ENCODE measurements at places on chromosomes 12 and 14.

GRCh38 chr14:31543969-31544799, 17.0 kb upstream of the NUBPL start:
- no peak for DNase-seq

DNA sequence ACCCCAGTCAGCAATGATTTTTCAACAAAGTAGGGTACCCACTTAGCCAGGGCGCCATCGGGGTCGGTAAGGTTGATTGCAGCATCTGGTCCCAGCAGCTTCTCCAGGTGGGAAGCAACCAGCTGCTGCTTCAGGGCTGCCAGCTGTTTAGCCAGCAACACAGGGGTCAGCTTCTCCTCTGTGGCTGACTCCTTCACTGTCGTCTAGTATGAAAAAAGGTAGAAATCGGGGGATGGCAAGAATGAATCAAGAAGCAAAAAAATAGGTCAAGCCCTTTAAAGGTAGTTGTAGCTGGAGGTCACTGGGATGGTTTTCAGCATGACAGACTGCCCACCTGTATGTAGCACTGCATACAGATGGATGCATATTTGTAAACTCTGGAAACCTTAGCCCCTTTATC, 11.6 kb downstream of the MBD6 start:
- DNase-seq = no peak

GRCh38 chr14:79924551-79924950, 286.8 kb downstream of the DIO2 start:
- DNase-seq = no peak

DNA sequence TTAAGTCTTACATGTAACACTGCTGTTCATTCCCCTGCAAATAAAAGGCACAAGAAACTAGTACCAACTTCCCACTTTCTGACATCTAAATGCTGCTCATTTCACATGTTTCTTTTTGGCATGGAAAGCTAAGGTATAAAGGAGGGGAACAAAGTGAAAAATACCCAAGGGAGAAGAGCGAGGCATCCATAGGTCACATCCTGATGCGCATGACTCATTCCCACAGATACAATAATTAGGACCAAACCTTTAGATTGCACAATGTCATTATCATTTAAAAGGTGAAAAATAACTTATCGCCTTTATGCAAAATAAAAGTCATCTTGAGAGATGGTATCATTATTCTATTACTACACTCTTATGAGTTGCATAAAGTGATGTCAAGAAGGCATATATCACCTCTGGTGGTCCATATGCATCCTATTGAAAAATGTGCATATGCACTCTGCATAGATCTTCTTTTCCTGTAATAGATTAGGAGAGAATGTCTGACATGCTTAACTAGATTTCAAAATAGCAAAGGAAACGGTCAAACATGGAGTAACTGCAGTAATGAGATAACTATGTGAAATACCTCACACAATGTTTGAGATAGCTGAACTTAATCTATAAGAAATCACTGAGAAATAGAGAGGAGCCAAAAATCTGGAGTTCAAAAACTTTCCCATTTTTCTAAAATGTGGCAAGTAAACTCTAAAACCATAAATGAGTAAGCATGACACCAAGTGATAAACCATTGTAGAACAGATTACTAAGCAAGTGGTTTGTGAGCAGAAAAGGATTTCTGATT, 382.5 kb upstream of the TMTC1 start:
- no peak for DNase-seq

DNA sequence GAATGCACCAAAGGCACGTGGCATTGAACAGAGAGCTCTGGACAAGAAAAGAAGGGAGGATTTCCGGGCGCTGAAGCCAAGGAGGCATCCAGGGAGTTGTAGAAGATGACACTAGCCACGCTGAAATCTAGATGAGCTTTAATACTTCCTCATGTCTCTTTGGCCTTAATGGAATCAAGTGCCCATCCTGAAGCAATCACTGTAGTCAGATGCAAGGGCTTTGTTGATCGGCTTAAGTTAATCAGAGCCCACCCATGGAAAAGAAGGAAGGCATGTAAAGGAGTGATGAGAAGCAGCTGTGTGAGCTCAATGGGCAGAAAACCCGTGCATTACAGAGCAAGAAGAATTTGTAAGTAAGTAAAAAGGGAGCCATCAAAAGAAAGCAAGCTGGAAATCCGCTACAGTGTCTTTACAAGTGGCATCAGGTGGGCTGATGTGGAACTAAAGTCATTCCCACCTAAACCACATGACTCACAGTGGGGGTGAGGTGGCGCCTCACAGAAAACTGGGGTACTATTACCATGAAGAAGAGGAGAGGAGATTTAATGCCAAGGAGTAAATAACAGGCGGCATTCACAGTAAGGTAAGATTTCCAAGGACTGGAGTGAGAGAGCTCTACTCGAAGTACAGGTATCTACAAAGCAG, 48.4 kb downstream of the NDUFA12 start:
- no peak for DNase-seq

- DNase-seq = no peak
These were observed 81.2 kb downstream of the BCL11B start for GRCh38 chr14:99190696-99191394.

- no peak for DNase-seq
These were observed 7.2 kb upstream of the CRIP2 start for GRCh38 chr14:105467249-105467941.

- no peak for DNase-seq
These were observed 73.8 kb upstream of the DACT1 start for GRCh38 chr14:58563978-58564377.

DNA sequence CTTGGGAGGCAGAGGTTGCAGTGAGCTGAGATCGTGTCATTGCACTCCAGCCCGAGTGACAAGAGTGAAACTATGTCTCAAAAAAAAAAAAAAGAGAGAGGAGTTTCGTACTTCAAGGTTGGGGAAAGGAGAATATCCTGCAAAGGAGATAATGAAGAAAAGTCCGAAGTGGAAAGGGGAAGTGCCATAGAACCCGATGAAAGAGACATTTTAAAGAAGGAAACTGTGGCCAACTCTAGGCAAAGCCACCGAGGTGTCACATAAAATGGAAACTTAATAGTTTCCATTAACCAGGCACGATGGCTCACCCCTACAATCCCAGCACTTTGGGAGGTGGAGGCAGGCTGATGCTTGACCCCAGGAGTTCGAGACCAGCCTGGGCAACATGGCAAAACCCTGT, 15.0 kb upstream of the LTBP2 start:
- no peak for DNase-seq

DNA sequence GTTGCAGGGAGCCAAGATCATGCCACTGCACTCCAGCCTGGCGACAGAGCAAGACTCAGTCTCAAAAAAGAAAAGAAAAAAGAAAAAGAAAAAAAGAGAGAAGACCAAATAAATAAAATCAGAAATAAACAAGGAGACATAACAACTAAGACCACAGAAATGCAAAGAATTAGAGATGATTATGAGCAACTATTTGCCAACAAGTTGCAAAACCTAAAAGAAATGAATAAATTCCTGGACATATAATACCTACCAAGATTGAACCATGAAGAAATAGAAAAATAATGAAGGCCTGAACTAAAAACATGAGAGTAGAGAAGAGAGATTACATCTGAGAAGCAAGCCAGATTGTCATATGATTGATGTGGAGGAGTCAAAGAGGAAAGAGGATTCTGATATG, 17.6 kb upstream of the EPS8 start:
- no peak for DNase-seq

DNA sequence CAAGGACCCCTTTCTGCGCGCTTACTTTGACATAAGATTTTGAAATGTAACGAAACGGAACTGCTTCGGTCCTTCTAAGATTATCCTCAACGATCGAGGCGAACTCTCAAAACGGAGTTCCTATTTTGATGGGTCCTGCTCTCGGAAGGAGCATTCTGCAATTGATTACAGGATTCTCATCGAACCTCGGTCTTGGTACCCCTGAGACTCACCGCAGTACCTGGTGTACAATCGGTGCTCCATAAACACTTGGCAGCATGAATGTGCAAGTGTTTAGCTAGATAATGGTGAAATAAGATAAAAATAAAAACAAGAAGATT, 530 bp upstream of the NEMF start:
- DNase-seq = no peak

GRCh38 chr12:120584343-120585149, 3.3 kb upstream of the POP5 start:
- no peak for DNase-seq

GRCh38 chr12:129304529-129304928, 451.3 kb downstream of the GLT1D1 start:
- DNase-seq = no peak

DNA sequence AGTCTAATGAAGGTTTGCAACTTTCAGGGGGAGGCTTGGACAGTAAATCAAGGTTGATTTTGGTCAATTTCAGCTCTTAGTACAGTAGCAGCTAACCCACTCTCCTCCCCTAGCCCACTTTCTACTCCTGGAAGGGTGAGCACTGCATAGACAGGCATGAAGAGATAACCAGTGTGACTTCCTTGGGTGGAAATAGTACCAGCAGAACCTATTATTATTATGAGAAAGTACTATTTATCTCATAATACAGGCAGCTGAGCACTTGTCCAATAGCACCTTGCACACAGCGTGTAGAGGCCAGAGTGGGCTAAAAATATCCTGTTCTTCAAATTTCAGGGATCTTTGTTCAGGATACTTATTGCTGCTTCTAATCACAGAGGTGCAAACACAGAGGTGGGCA, 96.2 kb upstream of the FKBP4 start:
- no peak for DNase-seq

- DNase-seq = peak; percentile 51
These were observed 115.9 kb upstream of the TMPO start for GRCh38 chr12:98399532-98399931.

DNA sequence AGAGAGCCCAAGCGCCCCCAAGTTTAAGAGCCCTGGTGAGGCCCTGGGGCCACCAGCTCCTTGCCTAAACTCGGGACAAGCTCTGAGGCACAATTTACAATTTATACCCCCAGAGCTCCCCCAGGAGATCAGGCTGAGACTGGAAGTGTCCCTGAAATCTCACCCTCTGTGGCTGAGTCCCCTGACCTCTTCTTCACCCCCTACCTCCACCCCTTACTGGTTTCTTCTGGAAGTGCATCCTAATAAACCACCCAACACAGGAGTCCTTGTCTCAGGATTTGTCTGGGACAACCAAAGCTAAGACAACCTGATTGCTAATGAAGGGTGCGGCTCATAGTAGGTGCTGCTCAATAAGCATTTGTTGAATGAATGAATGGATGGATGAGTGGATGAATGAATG, 206.4 kb downstream of the BCL11B start:
- no peak for DNase-seq

DNA sequence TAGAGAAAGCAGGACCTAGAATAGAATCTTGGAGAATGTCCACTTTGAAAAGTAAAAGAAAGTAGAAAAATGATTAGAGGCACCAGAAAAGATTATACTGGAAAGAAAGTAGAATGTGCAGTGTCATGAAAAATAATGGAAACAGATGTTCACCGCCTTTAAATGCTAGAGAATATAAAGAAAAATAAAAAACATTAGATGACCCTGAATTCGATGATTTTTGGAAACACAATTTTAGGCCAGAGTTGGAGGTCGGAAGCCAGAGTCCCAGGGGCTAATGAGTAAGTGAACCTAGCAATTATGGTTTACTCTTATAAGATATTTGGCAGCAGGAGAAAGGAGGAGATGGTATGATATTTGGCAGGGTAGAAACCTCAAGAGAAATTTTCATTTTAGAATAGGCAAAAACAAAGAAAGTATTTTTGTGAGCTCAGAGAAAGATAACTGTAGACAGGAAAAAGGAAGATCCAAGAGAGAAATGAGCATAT, 37.7 kb downstream of the GYS2 start:
- DNase-seq = no peak

GRCh38 chr12:32466986-32467711, 67.8 kb downstream of the FGD4 start:
- no peak for DNase-seq

DNA sequence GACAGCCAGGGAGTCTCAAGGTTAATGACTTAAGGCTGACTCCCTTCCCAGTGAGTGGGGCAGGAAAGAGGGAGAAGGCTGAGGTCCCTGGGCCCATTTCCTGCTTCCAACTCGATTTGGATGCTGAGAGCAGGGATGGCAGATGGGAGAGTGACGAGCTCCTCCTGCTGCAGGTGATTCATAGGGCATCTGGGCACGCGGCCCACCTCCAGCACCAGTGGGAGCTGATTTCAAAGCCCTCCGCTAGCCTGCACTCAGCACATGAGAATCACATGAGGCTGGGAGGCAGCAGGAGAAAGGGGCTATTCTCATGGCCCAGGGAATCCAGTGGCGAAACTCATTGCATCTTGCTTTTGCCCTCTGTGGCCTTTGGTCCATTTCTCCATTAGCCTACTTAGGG, 90.8 kb downstream of the SSPN start:
- no peak for DNase-seq

DNA sequence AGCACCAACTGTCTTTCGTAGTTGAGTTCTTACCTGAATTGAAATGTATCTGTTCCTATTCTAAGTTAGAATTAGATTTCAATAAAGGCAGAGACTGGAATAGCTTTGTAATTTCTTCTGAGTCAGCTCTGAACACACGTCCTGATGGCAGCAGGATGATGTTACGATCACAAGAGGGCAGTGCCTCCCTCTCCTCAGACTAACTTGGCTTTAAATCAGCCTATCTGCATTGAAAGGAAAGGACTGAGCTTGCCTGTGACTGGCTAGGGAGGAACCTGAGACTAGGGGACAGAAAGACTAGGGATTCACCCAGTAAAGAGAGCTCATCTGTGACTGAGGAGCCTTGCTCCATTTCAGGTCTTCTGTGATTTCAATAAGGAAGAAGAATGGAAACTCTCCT, 323.7 kb upstream of the OR4E1 start:
- no peak for DNase-seq

DNA sequence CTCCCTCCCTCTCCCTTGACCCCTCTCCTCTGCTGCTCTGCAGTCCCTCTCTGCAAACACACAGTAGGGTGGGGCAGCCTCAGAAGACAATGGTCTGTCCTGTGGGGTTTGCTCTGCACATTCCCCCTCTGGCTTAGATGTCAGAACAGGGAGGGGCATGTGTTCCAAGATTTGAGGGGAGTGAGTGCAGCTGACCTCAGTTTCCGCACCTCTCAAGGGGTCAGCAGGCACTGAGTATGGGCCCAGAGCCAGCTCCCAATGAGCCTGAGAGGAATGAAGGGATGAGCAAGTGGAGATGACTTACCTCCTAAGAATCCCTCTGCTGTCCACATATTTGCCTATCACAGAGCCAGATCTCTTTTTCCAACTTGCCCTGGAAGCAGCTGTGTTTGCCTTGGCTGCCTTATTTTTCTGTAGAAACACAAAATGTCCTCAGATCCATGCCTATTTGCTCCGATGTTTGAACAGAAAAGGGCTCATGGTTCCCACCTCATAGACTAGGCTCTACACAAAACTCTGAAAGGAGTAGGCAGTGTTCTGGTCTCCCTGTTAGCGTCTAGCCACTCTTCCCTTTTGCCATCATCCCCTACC, 111.4 kb downstream of the CRACR2A start:
- DNase-seq = peak; percentile 4

DNA sequence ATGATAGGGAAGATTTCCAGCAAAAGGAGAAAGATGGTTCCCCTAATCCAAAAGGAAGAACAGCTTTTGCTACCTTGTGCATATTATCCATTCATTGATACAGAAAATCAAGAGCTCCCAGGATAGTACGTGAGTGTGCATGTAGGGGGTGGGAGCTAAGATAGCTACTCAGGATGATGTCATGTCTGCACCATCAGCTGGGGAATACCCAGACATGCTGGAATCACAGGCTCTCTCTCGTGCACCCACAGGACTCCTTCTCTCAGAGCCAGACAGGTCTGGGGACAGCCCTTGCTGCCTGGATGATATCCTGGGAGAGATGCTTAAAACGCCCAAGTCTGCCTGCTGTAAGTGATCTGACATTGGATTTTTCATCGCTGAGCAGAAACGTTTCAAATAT, 38.9 kb downstream of the FOXN3 start:
- peak; percentile 55 for DNase-seq

GRCh38 chr14:49908433-49908782, 15.5 kb downstream of the ARF6 start:
- no peak for DNase-seq

GRCh38 chr12:100348657-100349454, 8.0 kb upstream of the SLC17A8 start:
- no peak for DNase-seq
